ENCODE measurements at places on chromosomes 6 and 20. TPM values are rescaled to one million over a fixed set of nuclear protein-coding genes. Genes with fewer than 3 reads are reported as not detected.

The SLC22A16 gene
- polyA plus RNA-seq = 0.15 TPM

The FAM120B gene
- 11.0 TPM for polyA plus RNA-seq

The PSORS1C2 gene
- polyA plus RNA-seq = not detected

The TUBB gene
- polyA plus RNA-seq = 70.5 TPM

The BPI gene
- polyA plus RNA-seq = not detected

The TLDC2 gene
- 61.6 TPM for polyA plus RNA-seq

The BPIFA1 gene
- 0.67 TPM for polyA plus RNA-seq

The RWDD2A gene
- 1.7 TPM for polyA plus RNA-seq

The ULBP2 gene
- polyA plus RNA-seq = not detected

- H3K4me3 ChIP-seq = no peak overlapping the region
- DNase-seq = no peak
- H3K27ac ChIP-seq = no peak overlapping the region
- H3K27me3 ChIP-seq = no peaks in the 10 kb centered on the region
- no peaks in the 10 kb centered on the region for H3K36me3 ChIP-seq
Observed at GRCh38 chr6:106379951-106380350, 19.4 kb downstream of the CRYBG1 start.

DNA sequence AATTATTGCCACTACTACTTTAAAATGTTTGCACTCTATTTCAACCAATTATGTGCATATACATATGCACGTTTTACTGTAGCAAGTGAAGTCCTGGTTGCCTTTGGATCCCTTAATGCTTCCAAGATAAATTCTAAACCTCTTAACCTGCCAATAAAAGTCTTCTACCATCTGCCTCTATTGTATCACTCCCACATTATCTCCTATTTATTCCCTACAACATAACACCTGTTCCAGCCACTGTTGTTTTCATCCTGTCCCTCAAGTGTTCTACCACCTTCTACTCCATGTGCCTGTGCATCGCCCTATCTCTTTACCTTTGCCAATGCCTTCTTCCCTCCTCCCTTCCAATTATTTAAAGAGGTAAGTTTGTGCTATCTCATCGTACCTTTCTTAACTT lies 499.0 kb upstream of the RNF217 start:
- H3K36me3 ChIP-seq = no peaks in the 10 kb centered on the region
- H3K4me1 ChIP-seq = no peaks in the 10 kb centered on the region
- DNase-seq = no peak
- H3K27me3 ChIP-seq = no peaks in the 10 kb centered on the region
- no peak overlapping the region for H3K27ac ChIP-seq

DNA sequence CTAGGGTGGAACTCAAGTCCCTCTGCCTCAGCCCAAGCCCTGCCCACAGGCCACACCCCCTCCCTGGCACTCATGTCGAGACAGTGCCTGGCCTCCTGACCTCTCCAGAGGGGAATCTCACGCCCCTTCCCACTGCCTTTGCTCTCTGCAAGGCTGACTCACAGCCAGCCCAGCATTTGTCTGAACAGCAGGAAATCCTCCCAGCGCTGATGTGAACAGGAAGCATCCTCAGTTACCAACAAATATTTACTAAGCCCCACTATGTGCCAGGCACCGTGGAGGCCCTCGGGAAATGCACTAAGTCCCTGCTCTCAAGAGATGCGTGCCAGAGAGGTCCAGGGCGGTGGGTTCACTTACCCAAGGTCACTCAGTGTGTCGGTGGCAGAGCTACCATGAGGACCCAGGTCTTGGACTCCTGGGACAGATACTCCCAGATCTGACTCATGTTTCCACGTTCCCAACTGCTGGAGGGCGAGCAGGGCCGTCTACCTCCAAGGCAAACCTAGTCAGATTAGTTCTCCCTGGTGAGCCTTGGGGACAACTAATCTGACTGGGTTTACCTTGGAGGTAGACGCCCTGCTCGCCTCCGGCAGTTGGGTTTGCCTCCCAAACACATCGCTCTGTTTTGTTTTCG lies 7.8 kb downstream of the ADA start:
- peaks cover 36% of the 10 kb centered on the region for H3K4me1 ChIP-seq
- H3K27me3 ChIP-seq = no peaks in the 10 kb centered on the region
- peak overlapping the region; percentile 92 for H3K27ac ChIP-seq
- no peak overlapping the region for H3K4me3 ChIP-seq
- no peaks in the 10 kb centered on the region for H3K36me3 ChIP-seq

GRCh38 chr6:112934433-112935327 lies 587.5 kb downstream of the RFPL4B start:
- no peaks in the 10 kb centered on the region for H3K4me1 ChIP-seq
- DNase-seq = no peak

GRCh38 chr6:16163535-16164300 lies 34.8 kb downstream of the MYLIP start:
- H3K36me3 ChIP-seq = no peaks in the 10 kb centered on the region
- peaks cover 3% of the 10 kb centered on the region for H3K4me1 ChIP-seq
- no peaks in the 10 kb centered on the region for H3K27me3 ChIP-seq
- DNase-seq = no peak
- H3K27ac ChIP-seq = no peak overlapping the region
- no peak overlapping the region for H3K4me3 ChIP-seq

GRCh38 chr6:46736906-46737305 lies 1.7 kb upstream of the PLA2G7 start:
- no peak overlapping the region for H3K27ac ChIP-seq
- peaks cover 5% of the 10 kb centered on the region for H3K4me1 ChIP-seq
- H3K27me3 ChIP-seq = peaks cover 5% of the 10 kb centered on the region
- DNase-seq = no peak
- H3K4me3 ChIP-seq = no peak overlapping the region

- H3K27ac ChIP-seq = no peak overlapping the region
- H3K27me3 ChIP-seq = no peaks in the 10 kb centered on the region
- H3K4me3 ChIP-seq = no peak overlapping the region
- DNase-seq = no peak
- no peaks in the 10 kb centered on the region for H3K36me3 ChIP-seq
Observed at GRCh38 chr6:169592558-169592957, 109.3 kb downstream of the WDR27 start.

- DNase-seq = no peak
- no peaks in the 10 kb centered on the region for H3K4me1 ChIP-seq
- H3K36me3 ChIP-seq = peaks cover 2% of the 10 kb centered on the region
- H3K27ac ChIP-seq = no peak overlapping the region
- no peaks in the 10 kb centered on the region for H3K27me3 ChIP-seq
Observed at GRCh38 chr6:42239333-42239732, 21.7 kb upstream of the MRPS10 start.

DNA sequence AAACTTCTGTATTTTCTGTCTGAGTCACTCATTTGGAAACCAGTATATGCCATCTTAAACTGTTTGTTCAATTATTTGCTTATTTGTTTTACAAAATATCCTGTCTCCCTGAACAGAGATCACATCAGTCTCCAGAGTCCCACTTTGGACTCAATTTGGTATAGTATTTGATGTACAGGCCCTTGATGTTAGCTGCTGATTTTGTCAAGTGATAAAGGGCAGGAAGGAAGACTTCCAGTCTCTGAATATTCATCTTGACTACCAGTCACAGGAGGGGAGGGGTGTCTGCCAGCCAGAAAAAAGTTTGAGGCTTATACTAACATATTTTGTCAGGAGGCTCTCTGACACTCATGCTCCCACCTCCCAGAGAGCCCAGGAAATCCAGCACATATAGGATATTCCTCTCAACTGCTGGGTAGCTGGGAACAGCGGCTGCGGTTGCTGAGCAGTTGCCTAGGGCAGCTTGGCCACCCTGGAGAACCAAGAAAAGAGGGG lies 376.8 kb upstream of the RUNX2 start:
- no peaks in the 10 kb centered on the region for H3K36me3 ChIP-seq
- H3K27me3 ChIP-seq = no peaks in the 10 kb centered on the region
- no peak overlapping the region for H3K27ac ChIP-seq

DNA sequence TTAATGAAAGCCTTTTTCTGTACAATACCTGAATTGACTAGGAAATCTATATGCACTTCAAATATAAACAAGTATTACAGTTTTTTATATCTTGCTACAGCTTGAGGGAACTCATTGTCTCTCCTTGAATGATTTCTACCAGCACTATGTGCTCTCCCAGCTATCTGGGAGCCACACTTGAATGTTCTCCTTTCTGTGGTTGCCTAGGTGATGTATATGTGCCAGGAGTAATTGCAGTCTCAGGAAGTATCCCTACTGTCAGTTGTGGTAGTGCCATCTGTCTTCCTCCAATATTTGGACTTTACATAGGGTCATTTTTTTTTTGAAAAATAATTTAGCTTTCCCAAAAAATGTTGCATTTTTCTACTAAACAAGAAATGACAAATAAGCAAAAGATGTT lies 288.0 kb upstream of the PLCB4 start:
- no peak overlapping the region for H3K27ac ChIP-seq
- H3K4me3 ChIP-seq = no peak overlapping the region
- no peaks in the 10 kb centered on the region for H3K4me1 ChIP-seq
- DNase-seq = no peak

DNA sequence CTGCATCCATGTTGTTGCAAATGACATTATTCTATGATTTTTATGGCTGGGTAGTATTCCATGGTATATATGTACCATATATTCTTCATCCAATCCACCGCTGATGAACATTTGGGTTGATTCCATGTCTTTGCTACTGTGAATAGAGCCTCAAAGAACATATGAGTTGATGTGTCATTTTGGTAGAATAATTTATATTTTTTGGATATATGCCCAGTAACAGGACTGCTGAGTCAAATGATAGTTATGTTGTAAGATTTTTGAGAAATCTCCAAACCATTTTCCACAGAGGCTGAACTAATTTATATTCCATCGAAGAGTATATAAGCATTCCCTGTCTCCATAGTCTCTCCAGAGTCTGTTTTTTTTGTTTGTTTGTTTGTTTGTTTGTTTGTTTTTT lies 1373.5 kb downstream of the GRIK2 start:
- H3K27me3 ChIP-seq = no peaks in the 10 kb centered on the region
- H3K4me1 ChIP-seq = no peaks in the 10 kb centered on the region
- H3K36me3 ChIP-seq = no peaks in the 10 kb centered on the region
- no peak overlapping the region for H3K27ac ChIP-seq
- no peak for DNase-seq
- H3K4me3 ChIP-seq = no peak overlapping the region

DNA sequence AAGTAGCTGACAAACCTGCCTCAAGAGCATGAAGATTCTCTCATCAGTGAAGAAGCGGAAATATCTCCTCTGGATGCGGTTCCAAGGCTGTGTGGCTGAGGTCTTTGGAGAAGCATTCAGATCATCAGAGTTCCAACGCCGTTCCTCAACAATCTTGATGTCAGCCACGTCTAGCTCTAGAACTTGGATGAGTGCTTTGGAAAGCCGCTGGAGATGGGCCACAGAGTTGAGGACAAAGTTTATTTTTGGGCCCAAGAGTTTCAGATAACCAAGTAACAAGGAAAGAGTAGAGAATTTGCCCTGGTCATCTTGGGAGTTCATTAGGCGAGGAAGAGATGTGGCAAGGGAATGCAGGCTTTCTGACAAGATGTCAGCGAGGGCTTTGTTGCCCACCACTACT lies 20.9 kb downstream of the TTI1 start:
- peaks cover 26% of the 10 kb centered on the region for H3K36me3 ChIP-seq
- no peak for DNase-seq
- H3K27ac ChIP-seq = no peak overlapping the region

DNA sequence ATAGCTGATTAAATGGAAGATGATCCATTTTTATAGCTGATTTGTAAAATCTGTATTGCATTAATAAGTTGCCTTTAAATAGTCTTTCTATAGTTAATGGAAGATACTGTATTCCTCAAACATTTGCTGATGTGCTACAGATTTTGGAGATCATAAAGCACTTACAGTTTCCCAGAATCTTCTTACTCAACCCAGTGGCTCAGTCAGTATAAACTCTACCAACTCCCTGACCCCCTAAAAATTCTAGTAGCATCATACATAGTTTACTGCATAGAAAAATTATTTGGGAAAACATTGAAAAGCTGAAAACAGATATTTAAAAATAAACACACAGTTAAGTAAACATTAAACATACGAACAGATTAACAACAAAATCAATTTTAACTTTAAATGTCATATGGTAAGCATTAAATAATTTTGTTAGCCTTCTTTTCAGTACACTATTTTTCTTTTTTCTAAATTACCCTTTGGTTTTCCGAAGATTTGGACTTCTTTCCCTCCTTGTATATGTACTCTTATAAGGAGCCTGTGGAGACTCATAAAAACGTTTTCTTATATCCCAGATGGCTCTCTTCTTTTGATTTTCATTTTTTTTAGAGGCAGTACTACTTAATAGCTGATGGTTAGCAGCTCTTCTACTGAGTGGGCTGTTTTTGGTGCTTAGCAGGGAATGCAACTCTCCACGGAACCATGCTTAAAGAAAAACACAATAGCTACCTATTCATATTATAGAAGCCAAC lies 62.7 kb upstream of the BMP5 start:
- no peaks in the 10 kb centered on the region for H3K36me3 ChIP-seq
- no peaks in the 10 kb centered on the region for H3K27me3 ChIP-seq
- no peak for DNase-seq

- H3K4me1 ChIP-seq = peaks cover 14% of the 10 kb centered on the region
- no peaks in the 10 kb centered on the region for H3K36me3 ChIP-seq
- no peak overlapping the region for H3K4me3 ChIP-seq
- no peak overlapping the region for H3K27ac ChIP-seq
- DNase-seq = no peak
Observed at GRCh38 chr20:37337208-37337991, 8.5 kb upstream of the SRC start.

DNA sequence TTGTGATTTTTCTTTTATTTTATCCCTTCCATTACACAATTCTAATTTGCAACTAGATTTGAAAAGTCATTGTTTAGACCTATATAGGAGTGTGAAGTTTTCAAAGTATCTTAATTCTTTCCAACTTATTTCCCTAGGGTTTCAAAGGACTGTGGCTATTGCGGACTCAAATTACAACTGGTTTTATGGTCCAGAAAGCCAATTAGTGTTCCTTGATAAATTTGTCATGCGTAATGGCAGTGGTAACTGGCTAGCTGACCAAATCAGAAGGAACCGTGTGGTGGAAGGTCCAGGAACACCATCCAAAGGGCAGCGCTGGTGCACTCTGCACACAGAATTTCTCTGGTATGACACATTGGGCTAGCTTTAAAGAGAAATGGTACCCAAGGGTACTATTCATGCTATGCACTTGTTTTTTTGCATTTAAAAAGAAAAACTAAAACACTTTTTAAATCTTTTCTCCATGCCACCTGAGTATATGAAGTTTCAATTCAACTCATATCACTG lies 27.9 kb upstream of the CALHM6 start:
- H3K27me3 ChIP-seq = no peaks in the 10 kb centered on the region
- H3K4me1 ChIP-seq = no peaks in the 10 kb centered on the region
- DNase-seq = no peak
- H3K4me3 ChIP-seq = no peak overlapping the region
- no peak overlapping the region for H3K27ac ChIP-seq
- no peaks in the 10 kb centered on the region for H3K36me3 ChIP-seq

DNA sequence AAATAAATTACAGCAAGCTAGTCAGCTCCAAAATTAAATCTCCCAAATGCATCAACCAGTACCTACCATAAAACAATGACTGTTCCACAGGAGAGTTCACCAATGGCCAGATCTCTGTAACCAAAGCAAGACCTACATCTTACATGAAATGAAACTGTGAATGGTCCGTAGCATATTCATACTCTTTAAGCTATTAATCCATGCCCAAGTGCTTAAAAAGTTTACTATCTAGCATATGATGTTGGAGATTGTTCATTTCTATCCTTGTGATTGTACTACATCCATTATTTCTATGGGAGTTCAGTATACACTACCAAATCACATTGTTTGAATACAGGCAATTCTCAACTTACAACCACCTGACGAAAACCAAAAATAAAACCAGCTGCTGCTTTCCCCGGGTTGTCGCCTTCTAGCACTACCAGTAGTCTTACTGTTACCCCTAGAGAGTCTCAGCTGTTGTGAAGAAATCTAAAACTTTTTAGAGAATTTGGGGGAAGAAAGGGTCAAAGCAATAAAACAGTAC lies 38.0 kb downstream of the HIVEP2 start:
- H3K36me3 ChIP-seq = no peaks in the 10 kb centered on the region
- H3K27me3 ChIP-seq = no peaks in the 10 kb centered on the region
- no peak for DNase-seq
- H3K4me1 ChIP-seq = peaks cover 3% of the 10 kb centered on the region
- H3K4me3 ChIP-seq = no peak overlapping the region
